ENCODE measurements at places on chromosomes 6 and 20.

DNA sequence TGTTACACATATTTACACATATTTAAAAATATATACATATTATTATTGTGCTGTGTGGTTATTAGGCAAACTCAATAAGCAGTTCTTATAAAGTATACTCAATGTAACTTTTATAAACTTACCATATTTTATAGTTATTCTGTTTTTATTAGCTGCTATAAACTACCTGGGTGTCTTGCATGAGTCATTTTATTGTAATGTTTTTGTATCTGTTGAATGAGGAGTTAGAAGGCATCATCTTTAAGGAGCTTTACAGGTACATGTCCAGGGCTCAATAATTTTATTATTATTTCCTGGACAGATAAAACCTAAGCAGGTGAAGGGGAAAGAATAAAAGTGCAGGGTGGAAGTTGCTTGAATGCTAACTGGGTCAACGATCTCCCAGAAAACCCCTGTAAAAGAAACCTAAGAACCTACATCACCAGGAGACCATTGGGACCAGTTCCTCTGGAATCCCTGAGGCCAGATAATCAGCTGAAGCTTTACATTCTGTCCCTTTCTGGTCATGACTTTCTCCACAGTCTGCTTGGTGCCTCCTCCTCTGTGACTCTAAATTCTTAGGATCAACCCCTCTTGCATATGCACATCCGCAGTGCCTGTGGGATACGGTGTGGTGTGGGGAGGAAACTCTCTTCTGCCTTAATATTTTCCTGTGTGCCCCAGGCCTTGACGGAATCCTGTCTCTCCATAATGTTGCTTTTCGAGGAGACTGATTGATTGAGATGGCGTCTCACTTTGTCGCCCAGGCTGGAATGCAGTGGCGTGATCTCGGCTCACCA is 38.0 kb downstream of the TRIM38 start:
- DNase-seq = no peak

DNA sequence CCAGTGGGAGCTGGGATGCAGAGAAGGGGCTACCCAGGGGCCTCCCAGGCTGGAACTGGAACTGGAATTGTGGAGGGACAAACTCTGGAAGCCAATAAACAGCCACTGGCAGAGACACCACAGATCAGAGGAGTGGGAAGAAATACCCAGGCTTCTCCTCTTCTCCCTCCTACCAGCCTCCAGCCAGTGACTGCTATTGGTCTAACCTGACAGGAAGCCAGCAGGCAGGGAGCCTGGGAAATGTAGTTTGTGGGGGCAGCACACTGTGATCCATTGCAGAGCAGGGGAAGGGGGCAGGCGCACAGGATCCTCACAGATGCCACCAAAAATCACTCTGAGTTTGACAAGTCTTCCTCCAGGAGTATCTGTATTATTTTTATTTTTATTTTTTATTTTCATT is 12.1 kb upstream of the MLN start:
- DNase-seq = peak; percentile 11

- DNase-seq = no peak
Measured at GRCh38 chr6:150018846-150019580, 6.3 kb downstream of the RAET1L start.

GRCh38 chr6:90485635-90486277 is 101.1 kb downstream of the MAP3K7 start:
- no peak for DNase-seq

DNA sequence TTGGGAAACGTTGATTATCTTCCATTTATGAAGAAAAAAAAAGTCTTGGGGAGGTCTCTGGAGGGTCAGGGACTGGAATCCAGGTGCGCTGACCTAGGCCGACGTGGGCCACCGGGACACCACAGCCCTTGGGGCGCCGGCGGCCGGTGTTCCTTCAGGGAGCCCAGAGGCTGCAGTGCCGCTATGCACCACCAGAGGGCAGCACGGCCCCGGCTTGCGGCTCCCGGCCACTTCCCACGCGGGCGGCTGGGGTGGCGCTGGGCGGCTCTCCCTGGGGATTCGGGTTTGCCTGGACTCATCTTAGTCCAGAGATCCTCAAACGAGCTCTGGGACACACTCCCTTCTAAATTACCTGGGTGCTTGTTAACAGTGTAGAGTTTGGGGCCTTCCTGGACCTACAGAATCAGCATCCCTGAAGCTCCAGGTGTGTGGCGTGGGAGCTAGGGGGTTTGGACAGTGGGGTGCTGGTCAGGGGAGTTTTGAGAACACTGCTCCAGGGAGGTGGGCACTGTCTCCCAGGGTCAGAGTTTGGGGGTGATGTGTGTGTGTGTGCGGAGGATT is 23.0 kb upstream of the GTSF1L start:
- peak; percentile 47 for DNase-seq

DNA sequence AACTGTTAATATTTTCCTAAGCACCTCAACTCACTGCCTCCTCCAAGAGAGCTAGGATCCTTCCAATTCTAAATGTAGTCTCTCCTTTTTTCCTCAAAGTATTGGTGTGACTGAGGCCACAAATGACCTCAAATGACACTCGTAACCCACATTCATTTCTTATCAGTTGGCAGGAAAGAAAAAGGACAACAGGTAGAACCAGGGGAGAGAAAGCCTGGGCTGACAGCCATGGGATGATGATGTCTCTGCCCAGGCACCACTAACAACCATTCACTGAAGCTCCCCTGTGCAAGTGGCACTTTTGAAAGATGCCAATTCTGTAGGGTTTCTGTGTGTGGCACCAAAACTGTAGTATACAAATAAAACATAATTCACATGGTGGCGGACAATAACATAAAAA is 7.4 kb downstream of the ZBTB24 start:
- no peak for DNase-seq

DNA sequence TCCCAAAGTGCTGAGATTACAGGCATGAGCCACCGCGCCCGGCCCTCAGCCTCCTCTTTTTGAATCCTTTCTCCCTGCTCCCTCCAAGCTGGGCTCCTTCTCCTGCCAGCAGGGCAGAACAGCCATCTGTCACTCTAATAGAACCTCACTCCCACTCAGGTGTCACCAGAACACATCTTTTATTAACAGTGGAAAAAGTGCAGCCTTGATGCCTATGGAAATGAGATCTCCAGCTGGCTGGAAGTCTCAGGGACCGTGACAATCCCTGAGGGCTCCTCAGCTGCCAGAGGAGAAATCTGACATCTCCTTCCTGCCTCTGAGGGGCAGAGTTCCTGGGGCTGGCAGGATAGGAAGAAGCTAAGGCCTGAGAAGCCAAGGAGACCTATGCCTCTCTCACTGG is 28.0 kb downstream of the TMC2 start:
- no peak for DNase-seq

- no peak for DNase-seq
Measured at GRCh38 chr6:113425977-113426660, 431.0 kb upstream of the MARCKS start.

DNA sequence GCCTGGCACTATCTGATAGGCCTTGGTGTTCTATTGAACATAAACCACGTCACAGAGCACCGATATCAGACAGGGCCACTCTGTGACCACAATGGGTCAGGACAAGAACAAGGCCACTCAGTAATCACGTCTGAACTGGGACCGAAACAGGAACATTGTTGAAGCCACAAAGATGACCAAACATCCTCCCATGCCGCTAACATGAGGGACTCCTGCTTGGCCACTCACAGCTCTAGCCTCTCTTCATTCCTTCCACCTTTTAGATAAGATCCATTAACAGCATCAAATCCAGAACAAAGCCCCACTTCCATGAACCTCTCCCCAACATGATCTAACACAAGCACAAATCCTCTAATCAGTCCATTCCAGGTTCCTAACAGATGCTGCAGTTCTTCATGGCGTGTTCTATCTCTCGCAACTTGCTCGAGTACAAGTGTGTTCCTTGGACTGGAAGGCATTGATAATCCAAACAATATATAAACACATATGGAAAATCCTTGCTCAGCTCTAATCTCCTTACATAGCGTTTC is 7.4 kb downstream of the SIRT5 start:
- no peak for DNase-seq

- no peak for DNase-seq
Measured at GRCh38 chr6:70507161-70507560, 59.6 kb upstream of the SDHAF4 start.

DNA sequence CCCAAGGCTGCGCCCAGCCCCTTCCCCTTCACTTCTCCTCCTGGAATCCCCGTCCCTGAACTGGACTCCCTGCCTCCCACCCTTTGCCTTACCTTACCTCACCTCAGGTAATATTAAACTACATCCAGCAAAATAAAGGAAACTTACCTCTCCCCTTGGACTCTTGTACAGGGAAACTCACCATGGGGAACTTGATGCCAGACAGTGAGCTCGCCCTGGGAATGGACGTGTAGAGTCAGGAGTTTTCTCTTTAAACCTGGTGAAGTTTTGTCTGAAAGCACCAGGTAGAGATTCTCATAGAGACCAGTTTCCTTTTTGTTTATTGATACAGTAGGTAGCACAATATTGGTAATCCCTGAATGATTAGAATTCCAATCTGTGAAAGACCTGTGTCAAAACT is 544 bp upstream of the HLA-C start:
- peak; percentile 14 for DNase-seq

DNA sequence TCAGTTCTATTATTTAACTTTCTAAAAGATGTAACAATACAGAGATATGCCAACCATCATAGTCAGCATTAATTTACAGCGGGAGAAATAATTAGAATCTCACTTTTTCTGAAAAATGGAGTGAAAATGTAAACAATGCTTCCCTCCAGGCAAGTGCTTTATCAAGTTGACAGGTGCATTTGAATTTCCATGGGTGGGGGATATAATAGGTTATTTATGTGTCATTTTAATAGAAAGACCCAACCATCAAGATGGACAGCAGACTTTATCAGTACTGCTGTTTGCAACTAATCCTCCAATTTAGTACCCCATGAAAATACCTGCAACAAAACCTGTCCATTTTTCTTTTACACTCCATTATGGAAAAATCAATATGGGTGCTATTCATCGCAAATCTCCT is 780.1 kb downstream of the TFAP2A start:
- DNase-seq = no peak

GRCh38 chr6:39051399-39052122 is 3.0 kb downstream of the GLP1R start:
- DNase-seq = peak; percentile 4

GRCh38 chr6:161091972-161092701 is 100.6 kb downstream of the MAP3K4 start:
- peak; percentile 11 for DNase-seq

DNA sequence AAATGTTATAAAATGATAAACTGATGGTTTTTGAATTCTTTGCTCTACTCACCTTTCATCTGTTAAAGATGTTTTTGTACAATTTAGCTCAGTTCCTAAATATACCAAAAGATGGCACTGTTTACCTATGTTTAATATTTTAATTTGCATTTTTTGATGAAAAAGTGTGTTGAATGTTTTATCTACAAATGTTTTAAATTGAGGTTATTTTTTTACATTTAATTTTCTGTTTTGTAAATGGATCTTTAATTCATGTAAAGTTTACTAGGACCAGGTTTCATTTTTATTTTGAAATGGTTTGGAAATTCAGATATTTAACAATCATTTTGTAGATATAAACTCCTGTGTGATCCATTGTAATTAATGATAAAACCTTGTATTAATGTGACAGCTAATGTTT is 30.0 kb downstream of the CDKAL1 start:
- DNase-seq = no peak

Measured in fibroblast of lung (primary cell).